Activated CD4-positive, alpha-beta T cell treated with anti-CD3 and anti-CD28 coated beads, Interleukin-2, amount 10 ng/mL, durations not matched to agents 7 days and 5 days (primary cell): ENCODE measurements at places on chromosomes 1 and 21. TPM values are rescaled to one million over a fixed set of nuclear protein-coding genes. Genes with fewer than 3 reads are reported as not detected.

Gene TMPRSS2
- not detected for total RNA-seq

Gene LENEP
- 0.85 TPM for total RNA-seq

GRCh38 chr1:1619917-1620361, 4.6 kb downstream of the MIB2 start:
- no peak for DNase-seq

- no peak for DNase-seq
These were observed 322.7 kb upstream of the DUSP10 start for GRCh38 chr1:222064388-222065211.
